ENCODE measurements at places on chromosomes 7 and 10. TPM values are rescaled to one million over a fixed set of nuclear protein-coding genes. Genes with fewer than 3 reads are reported as not detected.
A peak's percentile ranks its signal among the peaks of the same experiment; 100 is the strongest.

DNA sequence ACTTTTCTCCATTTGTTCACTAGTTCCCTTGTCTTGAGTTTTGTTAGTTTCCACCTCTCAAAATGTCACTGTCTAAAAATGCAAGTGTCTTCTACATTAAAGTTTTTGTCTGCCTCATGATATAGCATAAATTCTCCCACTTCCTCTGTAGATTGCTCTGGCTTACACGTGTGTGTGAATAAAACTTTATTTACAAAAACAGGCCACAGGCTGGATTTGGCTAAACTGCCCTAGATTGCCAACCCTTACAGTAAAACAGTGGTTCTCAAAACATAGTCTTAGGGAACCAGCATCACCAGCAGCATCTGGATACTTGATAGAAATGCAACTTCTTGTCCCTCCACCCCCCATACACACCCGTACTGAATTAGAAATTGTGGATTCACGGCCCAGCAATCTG lies 207.8 kb downstream of the VTI1A start:
- no peak for DNase-seq
- peaks cover 4% of the 10 kb centered on the region for H3K4me1 ChIP-seq
- no peak overlapping the region for H3K27ac ChIP-seq
- H3K36me3 ChIP-seq, result no peaks in the 10 kb centered on the region

GRCh38 chr10:26438534-26439341 lies 597 bp downstream of the APBB1IP start:
- no peaks in the 10 kb centered on the region for H3K36me3 ChIP-seq
- DNase-seq, result peak; percentile 70
- H3K27me3 ChIP-seq, result peaks cover 32% of the 10 kb centered on the region
- H3K4me3 ChIP-seq, result no peak overlapping the region

The SLC26A5 gene
- 0.35 TPM for total RNA-seq

GRCh38 chr10:57624066-57624465 lies 643.6 kb downstream of the IPMK start:
- H3K4me3 ChIP-seq, result no peak overlapping the region
- H3K4me1 ChIP-seq, result peaks cover 16% of the 10 kb centered on the region
- H3K27ac ChIP-seq, result no peak overlapping the region
- no peak for DNase-seq
- H3K27me3 ChIP-seq, result no peaks in the 10 kb centered on the region

The AEBP1 gene
- 61.4 TPM for total RNA-seq

The SORBS1 gene
- 15.6 TPM for total RNA-seq

GRCh38 chr10:76868098-76868977 lies 769.3 kb downstream of the KCNMA1 start:
- no peak overlapping the region for H3K4me3 ChIP-seq
- peaks cover 7% of the 10 kb centered on the region for H3K4me1 ChIP-seq
- H3K27ac ChIP-seq, result no peak overlapping the region
- DNase-seq, result no peak

DNA sequence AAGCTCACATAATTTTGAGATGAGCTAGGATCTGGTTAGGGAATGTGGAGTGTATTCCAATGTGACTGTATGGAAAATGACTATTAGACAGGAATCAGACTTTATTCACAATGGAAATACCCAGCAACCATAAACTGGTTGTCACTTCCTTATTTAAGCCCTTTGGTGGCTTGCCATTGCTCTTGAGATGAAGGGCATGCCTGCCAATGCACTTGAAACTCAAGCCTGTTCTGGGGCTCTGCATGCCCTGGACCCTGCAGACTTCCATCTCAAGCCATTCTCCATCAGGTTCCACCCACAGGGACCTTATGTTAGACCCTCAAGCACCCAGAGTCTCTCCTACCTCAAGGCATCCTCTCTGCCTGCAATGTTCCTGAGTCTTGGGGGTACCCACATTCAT lies 145.5 kb downstream of the MPP7 start:
- H3K4me1 ChIP-seq, result no peaks in the 10 kb centered on the region
- H3K27me3 ChIP-seq, result no peaks in the 10 kb centered on the region
- no peak overlapping the region for H3K27ac ChIP-seq
- no peaks in the 10 kb centered on the region for H3K36me3 ChIP-seq
- H3K4me3 ChIP-seq, result no peak overlapping the region
- no peak for DNase-seq

The PSMG3 gene
- total RNA-seq, result 30.1 TPM

DNA sequence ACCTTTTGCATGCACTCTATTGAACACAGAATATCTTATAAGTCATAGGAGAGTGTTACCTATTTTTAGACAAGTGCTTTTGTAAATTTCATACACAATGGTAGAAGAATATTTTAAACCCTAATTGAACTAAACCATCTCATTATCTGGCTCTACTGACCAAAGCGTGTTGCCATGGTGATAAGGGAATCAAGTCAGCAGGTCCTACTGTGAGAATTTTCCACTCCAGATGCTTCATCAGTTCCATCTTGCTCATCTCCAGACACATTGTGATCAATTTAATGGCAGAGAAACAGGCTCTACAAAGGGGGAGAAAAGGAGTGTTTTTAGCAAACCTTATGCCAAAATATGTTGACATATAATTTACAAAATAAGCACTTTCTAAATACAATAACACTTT lies 621.9 kb upstream of the GHITM start:
- no peaks in the 10 kb centered on the region for H3K27me3 ChIP-seq
- DNase-seq, result no peak
- no peaks in the 10 kb centered on the region for H3K36me3 ChIP-seq
- H3K4me1 ChIP-seq, result no peaks in the 10 kb centered on the region
- no peak overlapping the region for H3K4me3 ChIP-seq

GRCh38 chr10:62072901-62073300 lies 171.4 kb downstream of the ARID5B start:
- DNase-seq, result no peak
- H3K27me3 ChIP-seq, result no peaks in the 10 kb centered on the region

- H3K27me3 ChIP-seq, result no peaks in the 10 kb centered on the region
- H3K36me3 ChIP-seq, result peaks cover 68% of the 10 kb centered on the region
- H3K27ac ChIP-seq, result no peak overlapping the region
- no peaks in the 10 kb centered on the region for H3K4me1 ChIP-seq
Observed at GRCh38 chr10:124972637-124973036, 30.7 kb downstream of the ZRANB1 start.

GRCh38 chr10:75696536-75696935 lies 265.1 kb downstream of the LRMDA start:
- no peaks in the 10 kb centered on the region for H3K36me3 ChIP-seq
- H3K4me1 ChIP-seq, result no peaks in the 10 kb centered on the region
- H3K4me3 ChIP-seq, result no peak overlapping the region
- H3K27ac ChIP-seq, result no peak overlapping the region

DNA sequence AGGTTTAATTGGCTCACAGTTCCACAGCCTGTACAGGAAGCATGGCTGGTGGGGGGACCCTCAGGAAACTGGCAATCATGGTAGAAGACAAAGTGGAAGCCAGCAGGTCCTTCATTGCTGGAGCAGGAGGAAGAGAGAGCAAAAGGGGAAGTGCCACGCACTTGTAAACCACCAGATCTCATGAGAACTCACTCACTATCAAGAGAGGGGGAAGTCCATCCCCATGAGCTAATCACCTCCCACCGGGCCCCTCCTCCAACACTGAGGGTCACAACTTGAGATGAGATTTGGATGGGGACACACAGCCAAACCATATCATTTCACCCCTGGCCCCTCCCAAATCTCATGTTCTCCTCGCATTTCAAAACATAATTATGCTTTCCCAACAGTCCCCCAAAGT lies 171.9 kb upstream of the CACNA2D1 start:
- no peak overlapping the region for H3K4me3 ChIP-seq
- H3K27ac ChIP-seq, result no peak overlapping the region
- DNase-seq, result no peak
- H3K4me1 ChIP-seq, result no peaks in the 10 kb centered on the region
- no peaks in the 10 kb centered on the region for H3K36me3 ChIP-seq

DNA sequence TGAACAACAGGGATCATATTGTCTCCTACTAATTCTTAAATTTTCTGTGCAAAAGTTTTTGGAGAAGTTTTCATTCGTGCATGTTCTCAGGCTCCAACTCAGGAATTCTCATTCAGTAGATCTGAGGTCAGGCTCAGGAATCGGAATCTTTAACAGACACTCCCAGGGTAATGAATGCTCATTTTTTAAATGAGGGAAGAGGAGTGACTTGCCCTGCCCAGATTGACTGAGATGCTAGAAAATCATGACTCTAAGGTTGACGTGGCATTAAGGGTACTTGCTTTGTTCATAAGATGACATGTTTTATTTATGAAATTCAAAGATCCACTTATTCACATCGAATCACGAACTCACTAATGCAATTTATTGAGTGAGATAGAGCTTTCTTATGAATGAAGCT lies 196.6 kb upstream of the NPVF start:
- H3K27me3 ChIP-seq, result no peaks in the 10 kb centered on the region
- no peak for DNase-seq
- no peaks in the 10 kb centered on the region for H3K36me3 ChIP-seq
- H3K27ac ChIP-seq, result no peak overlapping the region
- H3K4me1 ChIP-seq, result no peaks in the 10 kb centered on the region

GRCh38 chr7:114740095-114740494 lies 181.8 kb upstream of the MDFIC start:
- no peak overlapping the region for H3K27ac ChIP-seq
- H3K27me3 ChIP-seq, result no peaks in the 10 kb centered on the region
- H3K4me1 ChIP-seq, result no peaks in the 10 kb centered on the region
- DNase-seq, result no peak
- H3K4me3 ChIP-seq, result no peak overlapping the region

GRCh38 chr10:113087165-113088029 lies 137.3 kb downstream of the TCF7L2 start:
- DNase-seq, result peak; percentile 89
- no peak overlapping the region for H3K4me3 ChIP-seq
- peaks cover 69% of the 10 kb centered on the region for H3K36me3 ChIP-seq
- H3K4me1 ChIP-seq, result peaks cover 3% of the 10 kb centered on the region

The CHPF2 gene
- 31.9 TPM for total RNA-seq

The AKR1C1 gene
- 0.90 TPM for total RNA-seq

The LIPK gene
- not detected for total RNA-seq

GRCh38 chr10:25068152-25069058 lies 52.0 kb downstream of the THNSL1 start:
- H3K4me3 ChIP-seq, result no peak overlapping the region
- peaks cover 7% of the 10 kb centered on the region for H3K27me3 ChIP-seq
- peak; percentile 71 for DNase-seq
- H3K36me3 ChIP-seq, result no peaks in the 10 kb centered on the region
- H3K27ac ChIP-seq, result no peak overlapping the region

The VSTM2A gene
- total RNA-seq, result 0.12 TPM

The CYP2C18 gene
- total RNA-seq, result not detected

DNA sequence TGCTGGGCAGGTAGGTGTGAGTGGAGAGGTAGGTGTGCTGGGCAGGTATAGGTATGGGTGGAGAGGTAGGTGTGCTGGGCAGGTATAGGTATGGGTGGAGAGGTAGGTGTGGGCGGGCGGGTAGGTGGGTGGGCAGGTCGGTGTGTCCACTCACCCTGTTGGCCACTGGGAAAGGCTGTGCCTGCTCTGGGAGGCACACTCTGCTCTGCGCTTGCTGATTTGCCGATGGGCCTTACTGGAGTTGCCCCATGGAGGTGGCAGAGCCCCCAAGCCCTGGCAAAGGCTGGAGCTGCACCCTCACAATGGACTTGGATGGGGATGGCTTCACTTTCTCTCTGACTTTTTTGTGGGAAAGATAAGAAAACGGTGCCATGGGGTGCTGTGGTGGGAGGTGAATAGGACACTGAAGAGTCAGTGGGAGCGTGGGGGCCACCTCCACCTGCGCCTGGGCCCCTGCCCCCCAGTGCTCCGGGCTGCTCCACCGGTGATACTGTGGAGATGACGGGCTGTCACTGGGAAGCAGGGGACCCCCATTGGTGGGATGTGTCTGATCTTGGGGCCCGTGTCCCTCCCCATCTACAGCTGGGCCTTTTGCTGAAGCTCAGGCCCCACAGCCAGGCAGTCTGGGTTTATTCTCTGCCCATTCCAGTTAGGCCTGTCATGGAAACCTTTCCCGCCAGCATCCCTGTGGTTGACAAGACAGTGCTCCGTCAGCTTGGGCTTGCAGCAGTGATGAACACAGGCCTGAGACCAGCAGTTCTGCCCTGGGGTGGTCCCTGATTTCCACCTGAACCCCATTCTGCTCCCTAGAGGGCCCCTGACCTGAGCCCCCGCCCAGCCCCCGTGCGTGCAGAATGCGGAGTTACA lies 75.0 kb downstream of the NKX6-2 start:
- H3K4me3 ChIP-seq, result no peak overlapping the region
- peak; percentile 32 for DNase-seq
- H3K4me1 ChIP-seq, result no peaks in the 10 kb centered on the region
- H3K27ac ChIP-seq, result no peak overlapping the region

- no peaks in the 10 kb centered on the region for H3K27me3 ChIP-seq
- no peak for DNase-seq
- H3K4me3 ChIP-seq, result no peak overlapping the region
- H3K4me1 ChIP-seq, result no peaks in the 10 kb centered on the region
- no peaks in the 10 kb centered on the region for H3K36me3 ChIP-seq
- no peak overlapping the region for H3K27ac ChIP-seq
Observed at GRCh38 chr7:44265728-44266127, 59.7 kb downstream of the CAMK2B start.

GRCh38 chr10:29734962-29735627 lies 100.3 kb upstream of the SVIL start:
- DNase-seq, result peak; percentile 81
- H3K4me3 ChIP-seq, result peak overlapping the region; percentile 89
- H3K27ac ChIP-seq, result no peak overlapping the region
- no peaks in the 10 kb centered on the region for H3K27me3 ChIP-seq
- peaks cover 8% of the 10 kb centered on the region for H3K4me1 ChIP-seq
- H3K36me3 ChIP-seq, result peaks cover 6% of the 10 kb centered on the region

DNA sequence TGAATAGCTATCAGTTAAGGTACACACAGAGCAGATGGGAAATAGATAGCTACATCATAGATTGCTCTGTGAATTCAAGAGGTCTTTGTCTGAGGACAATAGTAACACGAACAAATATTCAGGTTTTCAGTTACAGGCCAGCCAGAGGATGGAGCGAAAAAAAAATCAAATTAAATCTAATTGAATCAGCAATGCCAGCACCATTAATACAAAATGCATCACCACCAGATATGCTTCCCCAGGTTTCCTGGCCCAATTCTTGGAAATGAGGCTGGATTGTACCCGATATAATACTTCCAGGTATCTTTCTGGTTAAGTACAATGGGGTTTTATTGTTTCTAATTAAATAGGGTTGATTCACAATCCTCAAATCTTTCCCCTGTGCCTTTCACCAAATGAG lies 975.8 kb upstream of the AUTS2 start:
- H3K4me1 ChIP-seq, result peaks cover 6% of the 10 kb centered on the region
- no peaks in the 10 kb centered on the region for H3K36me3 ChIP-seq
- H3K4me3 ChIP-seq, result no peak overlapping the region
- H3K27ac ChIP-seq, result no peak overlapping the region
- DNase-seq, result no peak
